ENCODE measurements at places on chromosomes 16 and 17.
A peak's percentile ranks its signal among the peaks of the same experiment; 100 is the strongest.

DNA sequence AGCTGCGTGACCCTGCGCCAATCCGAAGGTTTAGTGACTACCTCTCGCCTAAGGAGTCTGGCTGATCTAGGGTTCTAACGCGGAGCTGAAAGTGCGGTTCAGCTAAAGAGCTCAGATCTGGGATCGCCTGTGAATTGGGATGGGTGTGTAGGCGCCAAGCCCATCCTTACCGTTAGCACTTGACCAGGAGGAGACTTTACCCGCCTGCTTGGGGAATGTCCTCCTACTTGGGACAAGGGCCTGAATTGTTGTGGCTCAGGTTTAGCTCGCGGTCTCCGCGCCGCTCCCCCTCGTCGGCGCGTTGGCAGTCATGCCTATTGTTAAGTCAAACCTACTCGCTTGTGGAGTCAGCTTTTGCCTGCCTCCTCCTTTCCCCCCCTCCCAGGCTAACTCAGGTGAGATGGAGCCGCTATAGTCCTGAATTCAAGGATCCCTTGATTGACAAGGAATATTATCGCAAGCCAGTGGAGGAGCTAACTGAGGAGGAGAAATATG lies 480 bp downstream of the MRPS7 start:
- H3K27me3 ChIP-seq, result no peaks in the 10 kb centered on the region
- no peak for DNase-seq
- H3K27ac ChIP-seq, result peak overlapping the region; percentile 99
- peaks cover 40% of the 10 kb centered on the region for H3K36me3 ChIP-seq
- H3K4me1 ChIP-seq, result peaks cover 32% of the 10 kb centered on the region
- H3K4me3 ChIP-seq, result peak overlapping the region; percentile 78

- H3K4me1 ChIP-seq, result peaks cover 5% of the 10 kb centered on the region
- no peaks in the 10 kb centered on the region for H3K36me3 ChIP-seq
- H3K4me3 ChIP-seq, result no peak overlapping the region
- no peaks in the 10 kb centered on the region for H3K27me3 ChIP-seq
- peak; percentile 55 for DNase-seq
These were observed 20.6 kb downstream of the MYL4 start for GRCh38 chr17:47229535-47230443.

DNA sequence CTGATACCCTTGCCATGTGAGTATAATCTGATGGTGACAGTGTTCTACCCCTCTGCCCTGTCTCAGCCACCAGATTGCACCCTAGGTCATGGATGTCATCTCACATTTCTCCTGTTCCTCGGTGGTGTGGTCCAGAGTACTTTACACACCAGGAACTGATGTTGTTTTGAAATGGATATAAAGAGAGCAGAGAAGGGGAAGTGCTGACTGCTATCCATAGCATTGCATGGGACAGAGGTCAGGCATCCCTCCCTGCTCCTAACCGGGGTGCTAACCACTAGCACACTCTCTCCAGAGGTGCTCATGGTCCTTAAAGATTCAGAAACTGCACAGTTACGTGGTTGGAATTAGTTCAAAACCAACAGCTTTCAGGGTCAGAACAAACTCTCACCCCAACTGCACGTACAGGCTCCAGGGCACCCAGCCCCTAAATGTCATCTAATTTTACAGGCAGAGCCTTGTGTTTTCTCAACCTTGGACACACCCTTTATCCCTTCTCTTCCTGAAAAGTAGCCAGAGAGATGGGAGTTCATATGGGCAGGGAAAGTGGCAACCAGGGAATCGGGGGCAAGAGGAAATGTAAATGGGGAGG lies 16.3 kb downstream of the TTLL6 start:
- H3K36me3 ChIP-seq, result no peaks in the 10 kb centered on the region
- H3K4me1 ChIP-seq, result peaks cover 4% of the 10 kb centered on the region
- no peak overlapping the region for H3K27ac ChIP-seq
- H3K27me3 ChIP-seq, result peaks cover 50% of the 10 kb centered on the region
- no peak for DNase-seq

DNA sequence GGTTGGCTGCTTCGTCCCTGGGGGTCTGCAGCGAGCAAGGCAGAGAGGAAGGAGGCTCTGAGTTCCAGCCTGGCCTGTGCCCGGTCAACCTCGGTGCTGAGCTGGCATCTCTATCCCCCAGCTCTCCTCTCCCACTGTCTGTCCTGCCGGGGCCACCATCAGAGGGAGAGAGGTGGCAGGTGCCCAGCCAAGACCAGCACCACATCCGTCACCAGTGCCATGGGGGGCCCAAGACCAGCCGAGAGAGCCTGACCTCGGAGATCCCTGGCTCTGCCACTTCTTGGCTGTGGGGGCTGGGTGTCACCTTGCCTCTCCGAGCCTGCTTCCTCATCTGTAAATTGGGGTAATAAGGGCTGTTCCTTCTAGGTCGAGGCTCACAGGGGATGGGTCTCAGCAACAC lies 560 bp upstream of the P2RX1 start:
- H3K4me3 ChIP-seq, result peak overlapping the region; percentile 18
- peaks cover 4% of the 10 kb centered on the region for H3K27me3 ChIP-seq
- no peaks in the 10 kb centered on the region for H3K36me3 ChIP-seq
- no peak overlapping the region for H3K27ac ChIP-seq
- peaks cover 47% of the 10 kb centered on the region for H3K4me1 ChIP-seq

- no peaks in the 10 kb centered on the region for H3K27me3 ChIP-seq
- peaks cover 13% of the 10 kb centered on the region for H3K36me3 ChIP-seq
- no peaks in the 10 kb centered on the region for H3K4me1 ChIP-seq
- no peak overlapping the region for H3K27ac ChIP-seq
- DNase-seq, result no peak
- no peak overlapping the region for H3K4me3 ChIP-seq
These were observed 50.5 kb downstream of the YPEL2 start for GRCh38 chr17:59381716-59382570.

- H3K27me3 ChIP-seq, result no peaks in the 10 kb centered on the region
- H3K27ac ChIP-seq, result no peak overlapping the region
- no peaks in the 10 kb centered on the region for H3K4me1 ChIP-seq
- H3K4me3 ChIP-seq, result no peak overlapping the region
- DNase-seq, result no peak
- H3K36me3 ChIP-seq, result no peaks in the 10 kb centered on the region
These were observed 93.3 kb downstream of the SOCS1 start for GRCh38 chr16:11162586-11163268.

DNA sequence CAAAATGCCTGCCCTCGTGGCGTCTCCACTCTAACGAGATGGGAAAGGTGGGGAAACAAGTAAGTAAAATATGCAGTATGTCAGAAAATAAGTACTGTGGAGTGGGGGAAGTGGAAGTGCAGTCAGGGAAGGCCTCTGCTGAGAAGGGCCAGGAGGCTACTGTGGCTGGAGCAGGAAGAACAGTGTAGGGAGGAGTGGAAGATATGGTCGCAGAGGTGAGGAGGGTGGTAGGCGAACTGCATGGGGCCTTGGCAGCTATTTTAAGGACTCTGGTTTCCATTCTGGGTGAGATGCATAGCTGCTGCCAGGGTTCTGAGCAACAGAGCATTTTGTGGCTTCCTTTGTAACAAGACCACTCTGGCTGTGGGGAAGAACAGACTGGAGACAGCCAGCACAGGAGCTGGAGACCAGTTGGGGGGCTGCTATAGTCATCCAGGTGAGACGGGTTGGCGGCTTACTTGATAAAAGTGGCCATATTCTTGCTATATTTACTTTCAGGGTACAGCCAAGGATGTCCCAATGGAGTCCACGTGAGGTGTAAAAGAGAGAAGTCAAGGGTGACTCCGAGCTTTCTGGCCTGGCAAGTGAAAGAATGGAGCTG lies 42.6 kb downstream of the CYTH1 start:
- no peak for DNase-seq
- H3K4me1 ChIP-seq, result peaks cover 81% of the 10 kb centered on the region
- peak overlapping the region; percentile 19 for H3K4me3 ChIP-seq
- peaks cover 22% of the 10 kb centered on the region for H3K36me3 ChIP-seq
- peak overlapping the region; percentile 48 for H3K27ac ChIP-seq

DNA sequence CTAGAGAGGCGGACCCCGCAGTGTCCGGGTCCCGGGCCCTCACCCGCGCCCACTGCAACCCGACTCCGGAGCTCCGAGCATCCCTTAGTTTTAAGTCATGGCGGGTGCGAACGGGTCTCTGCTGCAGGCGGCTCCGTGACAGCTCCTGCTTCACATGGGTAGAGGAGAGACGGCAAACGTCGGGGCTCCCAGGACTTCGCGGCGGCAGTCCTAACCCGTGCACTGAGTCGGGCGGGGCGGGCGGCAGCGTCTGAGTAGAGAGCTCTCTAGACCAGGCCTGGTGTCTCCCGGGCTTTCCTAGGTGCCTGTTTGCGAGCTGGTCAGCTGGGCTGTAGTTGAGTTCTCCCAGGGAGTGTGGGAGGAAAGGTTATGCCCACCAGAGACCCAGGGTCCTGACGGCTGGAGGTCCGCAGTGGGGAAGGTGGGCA lies 345 bp downstream of the TSC2 start:
- peak overlapping the region; percentile 79 for H3K4me3 ChIP-seq
- H3K27ac ChIP-seq, result peak overlapping the region; percentile 38
- peaks cover 13% of the 10 kb centered on the region for H3K4me1 ChIP-seq

DNA sequence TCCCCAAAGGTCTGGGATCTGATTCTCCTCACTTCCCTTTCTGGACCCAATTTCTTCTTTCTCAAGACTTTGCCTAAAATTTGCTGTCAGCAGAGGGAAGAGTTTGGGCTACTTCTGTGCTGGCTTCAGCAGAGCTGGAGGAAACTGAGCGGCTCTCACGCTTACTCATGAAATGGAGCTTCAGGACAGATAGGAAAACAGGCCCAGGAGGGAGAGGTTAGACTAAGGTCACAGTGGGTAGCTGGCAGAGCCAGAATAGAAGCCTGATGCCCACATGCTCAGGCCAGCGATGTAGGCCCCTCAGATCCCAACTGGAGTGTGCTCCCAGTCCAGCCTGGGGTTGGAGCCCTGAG lies 593 bp downstream of the SLC38A7 start:
- H3K4me1 ChIP-seq, result peaks cover 22% of the 10 kb centered on the region
- H3K4me3 ChIP-seq, result peak overlapping the region; percentile 86
- H3K36me3 ChIP-seq, result no peaks in the 10 kb centered on the region
- H3K27me3 ChIP-seq, result no peaks in the 10 kb centered on the region
- no peak for DNase-seq

GRCh38 chr17:33674685-33675084 lies 381.6 kb upstream of the ASIC2 start:
- no peaks in the 10 kb centered on the region for H3K36me3 ChIP-seq
- DNase-seq, result peak; percentile 13
- no peaks in the 10 kb centered on the region for H3K4me1 ChIP-seq
- no peaks in the 10 kb centered on the region for H3K27me3 ChIP-seq
- H3K4me3 ChIP-seq, result no peak overlapping the region

DNA sequence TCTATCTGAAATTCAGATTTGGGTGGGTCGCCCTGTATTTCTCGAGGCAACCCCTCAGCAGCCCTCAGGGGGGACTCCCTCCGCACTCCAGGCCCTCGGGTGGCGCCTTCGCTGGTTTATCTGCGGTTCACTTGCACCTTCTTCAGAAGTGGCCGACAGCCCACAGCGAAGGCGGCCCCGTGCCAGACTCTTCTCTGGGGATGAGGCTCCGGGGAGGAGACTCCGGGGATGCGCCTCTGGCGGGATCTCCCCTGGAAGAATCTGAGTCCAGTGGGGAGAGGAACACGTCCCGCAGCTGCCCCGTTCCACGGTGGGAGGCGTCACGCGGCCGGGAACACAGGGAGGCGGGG lies 63.9 kb upstream of the DNAJA2 start:
- no peak for DNase-seq
- H3K27me3 ChIP-seq, result peaks cover 26% of the 10 kb centered on the region
- no peaks in the 10 kb centered on the region for H3K36me3 ChIP-seq
- H3K4me1 ChIP-seq, result peaks cover 13% of the 10 kb centered on the region

GRCh38 chr17:16818340-16818739 lies 128.3 kb downstream of the CCDC144A start:
- H3K27ac ChIP-seq, result no peak overlapping the region
- no peak overlapping the region for H3K4me3 ChIP-seq
- no peak for DNase-seq
- H3K36me3 ChIP-seq, result no peaks in the 10 kb centered on the region
- H3K27me3 ChIP-seq, result no peaks in the 10 kb centered on the region

DNA sequence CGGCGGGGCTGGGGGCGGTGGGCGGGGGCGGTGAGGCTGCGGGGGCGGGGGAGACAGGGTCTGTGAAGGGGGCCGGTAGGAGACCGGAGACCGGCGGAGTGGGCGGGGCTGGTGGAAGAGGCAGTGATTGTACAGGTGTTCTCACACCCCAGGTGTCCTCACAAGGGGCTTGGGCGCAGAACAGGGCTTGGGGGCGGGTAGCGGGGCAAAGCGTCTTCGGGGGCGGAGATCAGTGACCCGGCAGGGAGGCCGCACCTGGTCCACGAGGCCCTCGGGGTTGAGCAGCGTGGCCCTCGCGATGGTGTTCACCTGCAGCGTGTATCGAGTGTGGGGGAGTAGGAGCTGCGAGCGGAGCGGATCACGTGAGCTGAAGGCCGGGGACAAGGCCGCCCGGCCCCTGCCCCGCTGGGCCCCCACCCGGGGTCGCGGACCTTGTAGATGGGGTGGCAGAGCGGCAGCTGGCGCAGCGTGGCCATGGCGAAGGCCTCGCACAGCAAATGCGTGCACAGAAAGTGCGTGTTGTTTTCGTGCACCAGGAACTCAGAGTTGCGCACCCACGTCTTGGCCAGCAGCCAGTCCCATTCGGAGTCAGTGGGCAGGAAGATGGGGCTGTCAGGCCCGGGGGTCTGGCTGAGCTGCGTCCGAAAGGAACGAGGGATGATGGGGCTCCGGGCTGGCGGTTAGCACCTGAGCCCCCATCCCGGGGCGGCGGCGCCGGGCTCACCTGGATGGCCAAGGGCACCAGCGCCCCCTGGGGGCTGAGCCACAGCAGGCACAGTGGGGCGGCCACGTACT lies 8.5 kb downstream of the ALOXE3 start:
- peak; percentile 75 for DNase-seq
- H3K27ac ChIP-seq, result no peak overlapping the region
- H3K4me1 ChIP-seq, result no peaks in the 10 kb centered on the region
- peak overlapping the region; percentile 59 for H3K4me3 ChIP-seq

GRCh38 chr17:76153640-76154039 lies 12.6 kb upstream of the FOXJ1 start:
- H3K27ac ChIP-seq, result no peak overlapping the region
- H3K36me3 ChIP-seq, result peaks cover 40% of the 10 kb centered on the region
- H3K27me3 ChIP-seq, result no peaks in the 10 kb centered on the region
- no peak overlapping the region for H3K4me3 ChIP-seq
- no peak for DNase-seq
- peaks cover 48% of the 10 kb centered on the region for H3K4me1 ChIP-seq

GRCh38 chr17:35799942-35800341 lies 4.5 kb upstream of the MMP28 start:
- no peak overlapping the region for H3K27ac ChIP-seq
- H3K4me1 ChIP-seq, result peaks cover 8% of the 10 kb centered on the region
- no peak for DNase-seq
- H3K27me3 ChIP-seq, result no peaks in the 10 kb centered on the region
- no peaks in the 10 kb centered on the region for H3K36me3 ChIP-seq

GRCh38 chr16:1740234-1740633 lies 31.1 kb downstream of the NME3 start:
- H3K36me3 ChIP-seq, result peaks cover 39% of the 10 kb centered on the region
- H3K27ac ChIP-seq, result no peak overlapping the region
- no peak overlapping the region for H3K4me3 ChIP-seq
- DNase-seq, result no peak
- no peaks in the 10 kb centered on the region for H3K4me1 ChIP-seq
- no peaks in the 10 kb centered on the region for H3K27me3 ChIP-seq
